ENCODE measurements at places on chromosomes 2 and 18. TPM values are rescaled to one million over a fixed set of nuclear protein-coding genes. Genes with fewer than 3 reads are reported as not detected.

Gene SERPINB11
- total RNA-seq: not detected

Gene CIB4
- total RNA-seq: not detected

Gene G6PC2
- not detected for total RNA-seq

Gene DLX1
- total RNA-seq: 0.15 TPM

Gene MYO7B
- total RNA-seq: not detected
